ENCODE measurements at places on chromosomes 5 and 9.

- DNase-seq: no peak
Measured at GRCh38 chr9:134930398-134930797, 12.7 kb upstream of the FCN1 start.

DNA sequence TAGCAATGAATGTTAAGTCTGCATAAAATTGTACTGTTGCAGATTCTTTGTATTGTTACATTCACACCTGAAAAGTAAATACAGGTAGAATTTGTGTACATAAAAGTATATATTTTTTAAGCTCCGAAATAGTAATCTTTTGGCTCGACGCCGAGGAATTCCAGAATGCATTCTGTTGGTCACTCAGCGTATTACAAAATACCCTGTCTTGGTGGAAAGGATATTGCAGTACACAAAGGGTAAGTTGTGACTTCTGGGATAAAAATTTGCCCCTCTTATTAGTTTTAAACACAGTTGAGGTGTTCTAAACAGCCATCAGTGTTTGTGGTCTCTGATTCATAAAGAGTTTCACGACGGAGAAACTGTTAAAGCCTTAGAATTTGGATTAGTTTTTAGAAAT lies 257.6 kb downstream of the ARHGEF28 start:
- DNase-seq: no peak

DNA sequence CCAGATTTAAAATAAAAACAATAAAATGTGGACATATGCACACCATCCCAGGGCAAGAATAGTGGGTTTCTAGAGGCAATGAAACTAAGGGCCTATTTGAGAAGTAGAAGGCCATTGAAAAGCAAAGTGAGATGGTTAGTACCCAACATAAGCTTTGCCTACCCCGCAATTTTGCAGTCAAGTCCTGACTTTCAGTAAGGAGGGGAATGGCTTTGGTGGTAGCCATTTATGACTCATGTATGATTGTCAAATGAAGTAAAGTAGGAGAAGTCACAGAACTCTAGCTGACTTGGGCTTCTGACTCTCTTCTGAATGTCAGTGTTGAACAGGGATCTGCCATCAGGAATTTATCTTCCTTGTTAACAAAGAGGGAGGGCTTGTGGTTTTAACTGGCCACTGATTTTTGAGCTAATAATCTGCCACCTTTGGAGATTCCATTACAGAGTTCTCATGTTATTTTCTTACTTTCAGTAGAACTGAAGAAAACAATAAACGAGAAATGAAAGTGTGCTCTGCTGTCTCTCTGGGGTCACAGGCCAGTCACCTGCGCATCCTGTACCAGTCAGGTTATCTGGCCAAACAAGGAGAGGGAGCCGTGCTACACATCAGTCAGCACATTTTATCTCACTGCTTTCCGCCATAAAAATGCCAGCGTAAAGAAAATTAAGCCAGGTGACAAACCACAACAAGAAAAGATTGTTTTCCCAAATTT lies 14.3 kb upstream of the SNCAIP start:
- DNase-seq: no peak

- DNase-seq: no peak
Measured at GRCh38 chr9:134036130-134036529, 10.8 kb downstream of the BRD3OS start.

GRCh38 chr9:134634176-134634575 lies 7.4 kb upstream of the COL5A1 start:
- DNase-seq: no peak

DNA sequence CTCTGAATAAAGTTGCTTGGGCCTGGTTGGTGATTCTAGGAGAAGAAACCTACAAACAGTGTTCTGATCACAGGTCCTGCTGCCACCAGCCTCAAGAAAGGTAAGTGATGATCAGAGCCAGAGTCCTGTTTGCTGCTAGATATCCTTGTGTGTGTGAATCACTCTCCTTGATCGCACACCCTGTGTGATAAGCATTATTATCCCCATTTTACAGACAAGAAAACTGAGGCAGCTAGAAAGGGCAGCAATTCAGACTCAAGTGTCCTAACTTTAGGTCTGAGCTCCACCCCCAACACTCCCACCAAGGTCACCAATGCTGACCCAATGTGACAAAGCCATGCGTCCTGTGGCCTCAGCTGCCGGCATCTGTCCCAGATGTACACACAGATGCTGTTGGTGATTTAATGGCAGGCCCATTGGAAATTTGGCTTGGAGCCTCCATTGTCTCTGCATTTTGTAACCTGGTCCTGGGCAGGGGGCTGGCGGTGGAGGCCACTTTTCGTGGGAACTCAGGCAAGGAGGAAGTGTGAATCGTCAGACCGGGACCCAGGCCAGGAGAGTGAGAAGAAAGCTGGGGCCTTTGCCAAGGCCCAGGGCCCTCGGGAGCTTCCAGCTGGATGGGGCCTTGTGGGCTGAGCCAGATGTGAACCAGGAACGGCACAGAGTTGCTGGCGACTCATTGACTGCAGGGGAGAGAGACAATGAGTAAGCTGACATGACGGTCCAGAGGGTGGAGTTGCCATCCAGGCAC lies 29.8 kb upstream of the GGTA1 start:
- DNase-seq: no peak

GRCh38 chr5:117299936-117300328 lies 725.3 kb upstream of the SEMA6A start:
- DNase-seq: no peak

DNA sequence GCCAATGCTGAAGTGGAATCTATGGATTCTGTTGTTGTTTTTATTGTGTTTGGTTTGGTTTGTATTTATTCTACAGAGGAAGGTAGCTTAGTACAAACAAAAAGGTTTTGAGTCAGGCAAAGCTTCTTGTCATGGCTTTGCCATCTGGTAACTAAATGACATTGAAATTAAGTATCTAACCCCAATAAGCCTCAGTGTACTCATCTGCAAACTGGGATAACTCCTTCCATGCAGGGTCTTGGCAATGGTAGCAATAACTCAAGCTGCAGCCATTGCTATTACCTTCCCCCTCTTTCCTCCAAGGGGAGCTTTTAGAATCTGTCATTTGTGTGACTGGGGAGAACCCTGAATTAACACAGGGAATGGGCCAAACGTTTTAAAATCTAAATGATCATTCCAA lies 79.7 kb downstream of the PLAC8L1 start:
- no peak for DNase-seq

DNA sequence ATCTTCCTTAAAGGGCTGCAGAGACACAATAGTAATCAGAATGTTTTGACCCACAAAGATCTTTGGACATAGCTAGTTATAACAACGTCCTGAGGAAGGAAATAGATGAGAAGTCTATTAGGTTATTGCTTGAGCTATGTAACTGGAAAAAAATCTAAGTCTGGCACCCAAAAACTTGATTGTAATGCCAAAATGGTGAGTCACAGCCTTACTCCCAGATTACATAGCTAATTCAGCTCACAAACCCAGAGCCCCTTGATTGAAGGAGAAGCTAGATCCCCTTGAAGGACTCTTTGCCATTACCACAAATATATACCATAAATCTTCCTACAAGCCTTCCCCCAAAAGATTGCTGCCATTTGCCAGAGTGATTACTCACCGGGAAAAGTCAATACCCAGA lies 341.8 kb upstream of the KIF2A start:
- no peak for DNase-seq

DNA sequence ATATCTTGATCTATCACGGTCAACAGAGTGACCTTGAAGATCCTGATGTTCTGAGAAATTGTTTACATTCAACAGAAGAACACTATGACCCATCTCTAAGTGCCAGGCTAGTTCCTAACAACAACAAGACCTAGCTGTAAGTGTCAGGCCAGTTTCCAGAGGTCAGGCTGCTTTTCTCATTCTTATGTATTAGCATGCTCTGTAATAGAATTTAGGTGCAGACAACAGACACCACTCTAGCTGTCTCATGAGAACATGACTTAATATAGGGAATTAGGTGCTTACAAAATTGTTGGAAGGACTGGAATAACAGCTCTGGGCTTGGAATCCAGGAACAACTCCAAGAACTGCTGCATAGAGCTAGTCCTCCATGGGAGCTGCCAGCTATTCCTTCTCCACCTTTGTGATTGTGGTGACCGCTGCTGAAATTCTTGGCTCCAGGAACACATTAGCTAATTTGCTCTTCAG lies 138.7 kb downstream of the SNX18 start:
- no peak for DNase-seq

DNA sequence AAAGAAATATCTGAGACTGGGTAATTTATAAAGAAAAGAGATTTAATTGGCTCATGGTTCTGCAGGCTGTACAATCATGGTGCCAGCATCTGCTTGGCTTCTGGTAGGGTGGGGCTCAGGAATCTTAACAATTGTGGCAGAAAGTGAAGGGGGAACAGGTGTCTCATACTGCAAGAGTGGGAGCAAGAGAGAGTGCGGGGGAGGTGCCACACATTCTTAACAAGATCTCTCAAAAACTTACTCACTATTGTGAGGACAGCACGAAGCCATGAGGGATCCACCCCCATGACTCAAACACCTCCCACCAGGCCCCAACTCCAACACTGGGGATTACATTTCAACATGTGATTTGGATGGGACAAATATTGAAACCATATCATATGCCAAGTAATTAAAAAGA lies 70.1 kb upstream of the PANK3 start:
- no peak for DNase-seq

- no peak for DNase-seq
Measured at GRCh38 chr5:154254896-154255295, 64.4 kb downstream of the GALNT10 start.

DNA sequence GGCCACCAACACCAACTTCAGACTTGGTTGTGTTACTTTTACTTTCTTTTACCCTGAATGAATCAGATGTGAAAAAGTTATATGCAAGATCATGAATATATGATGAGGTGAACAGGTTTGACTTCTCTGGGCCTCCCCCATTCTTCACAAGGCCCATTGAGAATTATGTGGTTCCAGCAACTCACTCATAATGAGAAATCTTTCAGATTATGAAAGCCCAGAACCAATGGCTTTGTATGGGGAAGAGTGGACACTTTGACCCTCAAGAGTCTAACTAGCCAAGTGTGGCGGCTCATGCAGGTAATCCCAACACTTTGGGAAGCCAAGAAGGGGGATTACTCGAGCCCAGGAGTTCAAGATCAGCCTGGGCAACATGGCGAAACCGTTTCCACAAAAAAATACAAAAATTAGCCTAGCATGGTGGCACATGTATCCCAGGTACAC lies 16.1 kb upstream of the LNPEP start:
- DNase-seq: no peak

DNA sequence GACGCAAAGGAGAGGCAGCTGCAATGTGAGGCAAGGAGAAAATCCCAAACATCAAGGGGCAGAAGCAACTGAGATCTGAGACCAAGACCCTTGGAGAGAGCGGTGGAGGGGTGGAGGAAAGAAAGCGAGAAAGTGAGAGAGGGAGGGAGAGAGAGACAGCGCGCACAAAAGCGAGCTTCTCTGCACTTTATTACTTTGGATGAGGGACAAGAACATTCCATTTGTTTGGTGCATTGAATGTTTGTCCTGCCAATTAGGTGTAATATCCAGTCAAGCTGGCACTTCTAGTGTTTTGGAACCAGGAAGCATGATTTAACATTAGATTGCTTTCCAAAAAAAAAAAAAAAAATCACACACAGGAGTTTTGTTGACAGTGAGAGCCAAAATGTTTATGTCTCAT lies 1.4 kb downstream of the CAST start:
- DNase-seq: no peak

DNA sequence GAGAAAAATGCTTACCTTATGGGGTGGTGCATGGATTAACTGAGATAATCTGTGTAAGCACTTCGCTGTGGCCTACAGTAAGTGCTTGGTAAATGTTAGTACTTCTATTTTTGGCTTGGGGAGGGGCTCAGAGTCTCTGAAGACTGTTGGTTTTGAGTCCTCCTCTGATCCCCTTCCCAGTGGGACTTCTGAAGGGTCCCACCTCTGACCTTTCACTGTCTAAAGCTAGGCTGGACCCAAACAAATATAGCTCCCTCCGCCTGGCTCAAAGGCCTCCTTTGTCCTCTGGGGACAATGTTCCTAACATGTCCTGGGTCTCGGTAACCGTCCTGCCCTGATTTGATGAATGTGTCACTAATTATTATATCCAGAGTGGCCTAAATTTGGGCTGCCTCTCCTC lies 34.8 kb downstream of the CAMK2A start:
- DNase-seq: no peak

DNA sequence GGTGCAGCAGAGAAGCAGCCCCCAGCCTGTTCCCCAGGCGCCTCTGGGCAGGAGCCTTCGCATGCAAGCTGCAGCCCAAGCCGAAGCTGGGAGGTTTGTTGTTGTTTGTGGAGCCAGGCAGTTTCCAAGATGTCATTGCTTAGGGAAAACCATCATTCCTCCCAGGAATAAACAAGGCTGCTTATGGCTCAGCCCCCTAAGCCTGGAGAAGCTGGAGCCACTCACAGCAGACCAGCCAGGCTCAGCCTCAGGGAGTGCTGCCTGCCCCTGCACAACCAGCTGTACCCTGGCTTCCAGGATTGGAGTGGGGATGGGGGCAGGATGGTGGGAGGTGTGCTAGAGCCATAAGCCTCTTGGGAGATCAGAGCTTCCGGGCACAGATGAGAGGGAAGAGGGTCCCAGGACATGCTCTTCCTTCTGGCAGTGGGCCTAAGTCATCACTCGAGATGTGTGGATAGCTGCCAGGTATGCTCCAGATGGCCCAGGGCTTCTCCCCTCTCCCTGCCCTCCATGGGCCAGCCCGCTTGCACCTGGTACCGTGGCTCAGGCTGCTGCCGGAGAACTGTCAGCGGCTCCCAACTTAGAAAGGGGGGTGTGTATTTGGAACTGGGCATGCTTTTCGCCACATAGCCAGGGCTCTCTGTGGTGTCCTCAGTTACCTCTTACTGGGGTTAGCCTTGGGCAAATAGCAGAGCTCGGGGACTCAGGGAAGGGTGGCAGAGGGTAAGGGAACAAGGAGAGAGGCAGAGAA lies 105.2 kb downstream of the RGS3 start:
- no peak for DNase-seq

GRCh38 chr5:55680353-55680752 lies 31.8 kb downstream of the SLC38A9 start:
- DNase-seq: no peak

DNA sequence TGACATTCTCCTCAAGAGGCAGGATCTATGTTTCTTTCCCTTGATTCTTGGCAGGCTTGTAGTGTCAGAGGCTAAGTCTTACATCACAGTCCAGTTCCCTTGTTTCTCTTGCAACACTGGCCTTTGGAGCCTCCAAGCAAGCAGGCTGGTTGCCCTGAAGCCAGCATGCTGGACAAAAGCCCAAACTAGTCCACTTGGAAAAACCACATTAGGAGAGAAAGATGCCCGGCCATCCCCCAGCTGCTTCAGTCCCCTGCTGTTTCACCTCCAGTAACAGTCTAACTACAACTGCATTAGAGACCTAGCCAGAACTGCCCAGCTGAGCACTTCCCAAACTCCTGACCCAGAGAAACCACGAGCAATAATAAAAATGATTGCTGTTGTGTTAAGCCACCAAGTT lies 87.6 kb downstream of the ADAMTS6 start:
- DNase-seq: no peak

DNA sequence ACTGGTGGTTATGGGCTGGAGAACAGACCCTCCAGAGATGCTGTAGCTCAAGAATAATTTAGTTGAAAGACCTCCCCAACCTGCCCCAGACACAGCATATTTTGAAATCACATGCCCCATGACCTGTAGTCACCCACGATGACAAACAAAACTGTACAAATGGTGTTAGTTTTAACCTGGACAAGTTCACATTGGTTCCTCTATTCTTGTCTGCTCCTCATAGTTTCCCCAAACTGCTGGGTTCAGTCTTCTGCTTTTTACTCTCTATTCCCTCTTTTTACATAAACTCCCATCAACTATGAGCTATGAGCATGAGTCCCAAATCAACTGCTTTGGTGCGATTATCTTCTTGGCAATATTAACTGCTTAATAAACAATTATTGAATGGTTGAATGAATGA lies 365.3 kb upstream of the CLINT1 start:
- DNase-seq: no peak

Data from activated CD4-positive, CD25-positive, alpha-beta regulatory T cell (primary cell).